ENCODE measurements at places on chromosomes 7 and 10. TPM values are rescaled to one million over a fixed set of nuclear protein-coding genes. Genes with fewer than 3 reads are reported as not detected.

Gene CALML5
- total RNA-seq: not detected

Gene RAMP3
- total RNA-seq: 7.0 TPM

Gene TMEM213
- not detected for total RNA-seq

Gene MYL10
- total RNA-seq: not detected

Gene WEE2
- not detected for total RNA-seq

Gene ANXA8L1
- total RNA-seq: not detected

All from mammary microvascular endothelial cell (primary cell).